Suppressor macrophage treated with lipopolysaccharide for 1 hour (primary cell): ENCODE measurements at places on chromosomes 2 and 18.
A peak's percentile ranks its signal among the peaks of the same experiment; 100 is the strongest.

DNA sequence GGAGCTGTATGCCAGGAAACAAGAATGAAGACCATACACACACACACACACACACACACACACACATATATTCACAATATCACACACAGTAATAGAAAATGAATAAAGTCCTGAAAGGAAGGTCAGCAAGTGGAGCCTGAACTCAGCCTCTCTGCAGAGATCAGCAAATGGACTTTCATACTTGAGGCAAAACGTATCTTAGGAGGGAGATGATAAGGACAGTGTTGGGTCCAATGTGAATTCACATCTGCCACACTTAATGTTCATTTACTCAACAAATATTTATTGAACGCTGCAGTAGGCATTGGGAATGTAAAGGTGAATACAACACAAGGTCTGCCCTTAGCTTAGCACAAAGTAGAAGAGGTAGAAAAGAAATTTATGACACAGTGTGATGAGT is 2.7 kb upstream of the MTLN start:
- no peak for DNase-seq

GRCh38 chr2:109375131-109375561 is 238.6 kb downstream of the SEPTIN10 start:
- no peak for DNase-seq

DNA sequence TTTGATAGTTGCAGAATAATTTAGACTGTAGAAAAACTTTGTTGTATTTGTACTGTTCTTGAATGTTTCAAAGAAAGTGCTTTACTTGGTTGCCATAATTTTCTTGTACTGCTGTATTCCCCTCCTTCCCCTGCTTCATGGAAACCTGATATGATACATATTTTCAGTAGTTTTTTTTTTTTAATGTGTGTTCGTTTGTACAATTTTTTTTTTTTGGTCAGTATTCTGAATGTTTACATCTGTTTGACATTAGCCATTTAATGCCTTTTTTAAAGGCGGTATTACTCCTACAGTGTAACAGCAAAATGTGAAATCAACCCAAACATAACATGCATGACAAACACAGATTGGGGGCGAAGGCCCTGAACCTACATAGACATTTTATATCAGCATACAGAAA is 172.3 kb downstream of the ASXL3 start:
- no peak for DNase-seq

DNA sequence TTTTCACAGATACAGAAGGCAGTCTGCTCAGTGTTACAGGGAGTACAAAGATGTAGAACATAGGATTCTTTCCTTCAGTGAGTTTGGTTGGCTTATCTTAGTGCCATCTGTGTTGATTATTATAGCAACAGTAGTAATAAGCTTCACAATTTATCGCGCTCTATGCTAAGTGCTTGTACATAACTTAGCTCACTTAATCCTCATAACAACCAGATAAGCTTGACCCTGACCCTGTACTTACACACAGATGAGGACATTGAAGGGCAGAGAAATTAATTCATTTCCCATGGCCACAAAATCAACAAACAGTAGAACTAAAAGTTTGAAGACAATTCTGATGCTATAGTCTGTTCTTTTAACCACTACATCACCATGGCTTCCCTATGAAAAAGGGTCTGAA is 121.8 kb downstream of the SPHKAP start:
- no peak for DNase-seq

- no peak for DNase-seq
These were observed 48.1 kb downstream of the TSN start for GRCh38 chr2:121803503-121803902.

DNA sequence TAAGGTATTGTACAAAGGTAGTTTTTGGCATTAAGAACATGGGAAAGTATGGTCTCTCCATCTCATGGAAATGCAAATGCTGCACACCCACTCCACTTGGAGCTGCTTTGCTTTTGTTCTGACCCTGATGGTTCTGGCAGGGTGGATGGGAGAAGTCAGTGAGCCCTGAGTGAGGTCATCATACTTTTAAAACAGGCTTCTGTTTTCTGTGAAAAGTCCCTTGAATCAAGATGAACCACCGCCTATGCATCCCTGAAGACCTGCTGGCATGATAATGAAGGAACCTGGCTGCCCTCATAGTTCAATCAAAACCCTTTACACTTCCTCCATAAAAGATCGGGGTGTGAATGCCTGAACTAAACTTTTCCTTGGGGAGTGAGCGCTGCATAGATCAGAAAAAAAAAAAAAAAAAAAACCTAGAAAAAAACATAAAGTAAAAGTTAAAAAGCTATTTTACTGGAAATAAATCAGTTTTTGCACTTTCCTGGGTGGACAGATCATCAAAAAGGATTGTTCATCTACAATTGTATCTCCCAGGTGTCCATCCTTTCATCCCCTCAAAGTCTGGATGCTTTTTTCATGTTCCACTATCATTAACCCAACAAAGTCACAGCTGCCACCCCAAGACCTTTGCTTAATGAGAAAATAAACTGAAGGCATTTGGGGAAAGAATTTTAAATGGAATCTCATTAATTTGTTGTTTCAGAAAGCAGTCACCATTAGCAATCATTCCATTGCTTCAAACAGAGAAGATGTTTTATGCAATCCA is 728.1 kb upstream of the DDX18 start:
- DNase-seq: no peak

DNA sequence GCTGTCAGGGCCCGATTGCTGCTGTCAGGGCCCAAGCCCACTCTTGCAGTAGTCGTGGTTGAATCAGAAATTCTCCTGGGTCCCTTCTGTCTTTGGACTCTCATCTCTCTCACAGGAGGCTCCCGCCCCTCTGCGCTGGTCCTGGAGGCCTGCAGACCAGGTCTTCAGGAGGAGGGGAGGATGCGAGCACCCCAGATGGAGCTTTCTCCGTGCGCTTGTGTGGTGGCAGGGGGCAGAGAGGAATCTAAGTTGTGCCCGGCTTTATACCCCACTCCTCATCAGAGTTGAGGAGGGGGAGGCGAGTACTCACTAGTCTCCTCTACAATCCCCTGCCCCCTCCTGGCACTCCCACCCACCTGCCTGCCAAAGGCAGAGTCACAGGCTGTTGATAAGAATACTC is 10.4 kb downstream of the EN1 start:
- DNase-seq: no peak

DNA sequence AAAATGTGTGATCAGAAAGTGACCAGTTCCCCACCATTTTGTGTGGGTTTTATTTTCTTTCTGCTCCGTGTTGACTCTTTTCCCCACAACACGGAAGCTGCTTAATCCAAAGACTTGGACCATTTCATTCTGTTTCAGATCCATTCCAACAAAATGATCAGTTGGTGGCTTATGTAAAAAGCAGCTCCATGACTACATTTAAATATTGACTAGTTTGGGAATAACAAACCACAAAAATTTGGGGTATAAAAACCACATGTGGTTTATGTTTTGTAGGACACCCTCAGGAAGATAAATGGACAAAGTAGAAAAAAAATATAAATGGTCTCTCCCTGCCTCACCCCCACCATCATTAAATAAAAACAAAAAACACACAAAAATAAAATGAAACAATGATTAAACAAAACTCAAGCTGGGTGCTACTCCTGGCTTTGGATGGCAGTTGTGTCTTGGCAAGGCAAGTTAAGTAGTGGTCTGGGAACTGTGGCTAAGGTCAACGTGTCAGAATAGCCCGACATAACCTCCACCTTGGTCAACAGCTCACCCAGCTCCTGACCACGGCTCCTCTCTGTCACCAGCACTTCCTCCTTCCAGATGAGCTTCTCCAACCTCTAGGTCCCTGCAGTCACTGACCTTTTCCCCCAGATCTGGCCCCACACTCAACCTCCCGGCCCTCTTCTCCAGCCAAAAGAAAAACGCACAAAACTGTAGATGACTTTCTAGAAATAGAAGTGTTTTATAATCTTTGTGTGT is 12.8 kb upstream of the WIPF1 start:
- DNase-seq: peak; percentile 43

GRCh38 chr18:77062518-77063003 is 70.0 kb downstream of the MBP start:
- DNase-seq: no peak

DNA sequence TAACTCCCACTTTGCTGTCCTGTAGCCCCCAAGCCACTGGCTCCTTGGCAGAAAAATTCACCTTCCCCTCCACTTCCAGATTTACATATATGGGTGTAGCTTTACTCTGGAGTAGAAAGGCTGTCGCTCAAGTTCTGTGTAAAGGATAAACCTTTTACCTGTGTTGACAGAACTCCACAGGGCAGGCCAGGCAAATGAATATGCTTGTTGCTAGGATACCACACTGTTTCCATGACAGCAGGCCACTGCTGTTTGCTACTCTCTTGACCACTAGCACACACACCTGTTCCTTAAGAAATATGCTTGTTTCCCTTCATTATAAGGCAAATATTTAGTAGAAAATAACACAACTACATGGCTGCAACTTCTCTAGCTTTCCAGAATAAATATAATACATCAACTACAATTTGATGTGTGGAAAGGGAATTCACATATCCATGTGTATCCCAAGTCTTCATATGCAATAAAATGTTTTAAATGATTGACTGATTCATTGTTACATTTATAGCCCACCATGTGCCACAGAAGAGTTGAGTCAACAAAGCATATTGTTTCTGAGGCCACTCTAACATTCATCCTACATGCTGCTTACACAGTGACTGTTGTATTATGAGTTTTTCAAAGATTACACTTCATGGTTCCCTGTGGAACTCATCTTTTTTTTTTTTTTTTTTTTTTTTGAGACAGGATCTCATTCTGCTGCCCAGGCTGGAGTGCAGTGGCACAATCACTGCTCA is 56.2 kb upstream of the ROCK1 start:
- DNase-seq: no peak

GRCh38 chr2:120289221-120289906 is 36.7 kb downstream of the RALB start:
- DNase-seq: no peak

DNA sequence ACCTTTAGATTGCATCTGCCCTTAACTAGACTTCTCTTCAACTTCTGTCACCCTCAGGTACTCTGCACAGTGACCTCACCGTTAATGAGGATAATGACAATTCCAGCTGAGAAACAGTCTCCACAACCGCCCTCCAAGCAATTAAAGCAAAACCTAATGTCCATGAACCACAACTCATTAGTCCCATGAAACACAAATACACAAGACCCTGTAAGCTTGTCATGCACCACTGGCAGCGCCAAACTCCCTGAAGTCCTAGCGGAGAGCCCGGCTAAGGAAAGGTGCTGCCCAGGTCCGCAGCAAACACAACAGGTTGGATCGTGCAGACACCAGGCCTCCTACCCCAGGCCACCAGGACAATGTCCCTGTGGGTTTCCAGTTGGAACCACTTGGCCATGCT is 7.4 kb downstream of the SMAD7 start:
- DNase-seq: no peak

- DNase-seq: peak; percentile 69
These were observed 22.2 kb downstream of the NFE2L2 start for GRCh38 chr2:177242121-177242987.

DNA sequence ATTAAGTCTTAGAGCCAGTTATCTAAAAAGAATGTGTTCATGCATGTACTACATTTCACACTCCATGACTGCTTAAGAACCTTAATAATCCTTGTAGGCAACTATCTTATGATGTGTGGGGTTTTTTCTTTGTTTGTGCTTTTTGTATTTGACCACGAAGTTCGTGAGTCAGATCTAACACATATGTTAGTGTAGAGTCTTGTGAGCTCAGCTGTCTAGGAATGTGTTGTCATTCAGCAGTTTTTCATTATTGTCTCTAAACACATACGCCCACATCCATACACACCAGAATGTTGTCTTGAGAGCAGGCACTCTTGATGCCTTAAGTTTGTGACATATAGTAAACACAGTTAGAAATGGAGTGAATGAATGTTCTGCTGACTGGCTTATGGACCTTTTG is 38.4 kb downstream of the CAB39 start:
- DNase-seq: peak; percentile 67

- no peak for DNase-seq
These were observed 5.8 kb upstream of the TAF1B start for GRCh38 chr2:9837451-9837850.

DNA sequence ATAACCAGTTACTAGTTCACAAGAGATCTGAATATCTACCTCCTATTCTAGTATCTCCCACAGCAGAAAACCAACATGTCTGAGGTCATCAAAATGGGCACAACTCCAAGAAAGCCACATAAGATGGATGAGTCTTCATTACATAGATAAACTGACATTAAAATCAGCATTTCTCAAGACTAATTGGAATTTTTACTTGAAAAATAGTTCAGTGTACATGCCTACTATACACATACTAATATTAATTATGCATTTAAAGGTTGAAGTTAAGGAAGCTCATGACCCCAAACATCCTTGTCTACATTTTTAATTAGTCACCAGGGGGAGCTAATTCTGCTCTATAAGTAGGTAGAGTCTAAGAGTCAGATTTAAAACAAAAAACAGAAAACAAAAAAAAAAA is 41.9 kb downstream of the ZNF521 start:
- DNase-seq: peak; percentile 24

DNA sequence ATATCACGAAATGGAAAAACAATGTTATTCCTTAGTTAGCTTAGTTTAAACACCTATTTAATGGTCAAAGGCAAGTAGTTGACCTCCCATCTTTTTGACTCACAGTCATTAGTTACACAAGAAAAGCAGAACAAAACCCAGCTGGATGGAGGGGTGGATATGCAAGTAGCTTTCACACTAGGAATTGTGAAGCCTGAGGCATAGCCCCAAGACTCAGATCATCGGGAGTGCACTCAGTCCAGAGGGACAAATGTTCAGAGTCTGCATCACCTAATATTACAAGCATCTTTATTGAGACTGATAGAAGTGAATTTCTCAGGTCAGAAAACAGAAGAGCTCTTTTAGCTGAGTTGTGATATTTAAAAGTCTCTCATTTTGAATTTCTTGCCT is 15.5 kb upstream of the CPS1 start:
- no peak for DNase-seq

DNA sequence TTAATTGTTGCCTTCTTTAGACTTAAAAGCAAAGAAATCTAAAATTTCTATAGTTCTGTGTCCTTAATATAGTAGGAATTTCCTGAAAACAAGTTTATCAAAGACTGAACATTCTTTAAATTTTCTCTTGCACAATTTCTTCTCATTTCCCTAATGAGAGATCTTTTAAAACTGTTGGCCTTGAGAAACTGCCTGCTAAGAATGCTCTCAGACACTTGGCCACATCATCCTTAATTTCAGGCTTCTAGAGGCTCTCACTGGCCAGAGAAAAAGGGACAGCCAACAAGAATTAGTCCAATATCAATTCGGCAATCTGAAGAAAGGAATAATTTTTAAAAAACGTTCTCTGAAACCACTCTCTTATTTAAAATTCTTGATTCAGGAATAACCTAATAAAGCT is 167.0 kb upstream of the CREB1 start:
- no peak for DNase-seq
